ENCODE measurements at places on chromosomes 2 and 18.

GRCh38 chr2:84999553-84999955 lies 28.6 kb downstream of the KCMF1 start:
- DNase-seq = no peak

DNA sequence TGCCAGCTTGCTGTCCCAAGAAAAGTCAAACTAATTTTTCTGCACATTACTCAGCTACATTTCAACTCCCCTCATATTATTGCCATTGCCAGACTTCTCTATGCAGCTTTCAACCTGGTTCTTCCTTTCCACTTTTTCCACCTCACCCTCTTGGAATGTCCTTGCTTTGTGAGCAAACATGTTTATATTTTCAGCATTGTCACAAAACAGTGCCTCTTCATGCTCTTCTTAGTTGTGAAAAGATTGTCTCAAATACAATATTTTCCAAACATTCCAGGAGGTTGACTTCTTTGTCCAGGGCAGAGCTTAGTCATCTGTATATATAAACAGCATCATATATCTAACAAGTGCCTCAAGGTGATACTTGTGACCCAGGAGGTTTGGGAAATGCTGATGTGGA lies 803.3 kb upstream of the CELF4 start:
- DNase-seq = no peak

- no peak for DNase-seq
These were observed 59.8 kb downstream of the BMP10 start for GRCh38 chr2:68811364-68811763.

- no peak for DNase-seq
These were observed 35.2 kb downstream of the SLC40A1 start for GRCh38 chr2:189545418-189545817.

DNA sequence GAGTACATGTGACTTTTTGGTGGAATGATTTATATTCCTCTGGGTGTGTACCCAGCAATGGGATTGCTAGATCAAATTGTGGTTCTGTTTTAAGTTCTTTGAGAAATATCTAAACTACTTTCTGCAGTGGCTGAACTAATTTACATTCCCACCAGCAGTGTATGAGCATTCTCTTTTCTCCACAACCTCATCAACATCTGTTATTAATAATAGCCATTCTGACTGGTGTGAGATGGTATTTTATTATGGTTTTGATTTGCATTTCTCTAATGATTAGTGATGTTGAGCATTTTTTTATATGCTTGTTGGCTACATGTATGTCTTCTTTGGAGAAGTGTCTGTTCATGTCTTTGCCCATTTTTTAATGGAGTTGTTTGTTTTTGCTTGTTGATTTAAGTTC lies 267.4 kb upstream of the NT5C1B start:
- DNase-seq = no peak

GRCh38 chr2:3387011-3387410 lies 7.5 kb downstream of the TRAPPC12 start:
- no peak for DNase-seq

- no peak for DNase-seq
These were observed 1.5 kb downstream of the GRHL1 start for GRCh38 chr2:9952856-9953503.

DNA sequence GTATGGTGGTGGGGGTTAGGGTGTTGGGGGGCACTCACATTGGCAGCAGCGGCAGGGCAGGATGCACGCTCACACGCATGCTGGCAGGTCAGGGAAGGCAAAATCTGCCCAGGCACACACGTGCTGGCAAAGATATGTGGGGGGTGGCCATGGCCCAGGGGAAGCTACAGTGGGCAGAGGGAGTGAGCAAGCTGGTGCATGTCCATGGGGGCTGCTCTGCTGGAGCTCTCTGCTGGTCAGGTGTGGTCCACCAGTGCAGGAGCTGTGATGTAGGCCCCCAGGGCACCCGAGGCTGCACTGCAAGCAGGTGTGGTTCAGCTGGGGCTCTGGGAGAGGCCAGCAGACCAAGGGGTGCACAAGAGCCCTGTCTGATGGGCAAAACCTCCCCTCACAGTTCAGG lies 491.5 kb upstream of the TNP1 start:
- no peak for DNase-seq

Measured in activated CD4-positive, alpha-beta T cell treated with anti-CD3 and anti-CD28 coated beads, Interleukin-2, amount 50 U/mL, for 48 hours (primary cell).